Stimulated activated CD4-positive, alpha-beta T cell treated with anti-CD3 and anti-CD28 coated beads, Interleukin-15, amount 100 ng/mL, for 24 hours (primary cell): ENCODE measurements at places on chromosomes 13 and 19.

GRCh38 chr19:4671185-4671851, 1.2 kb upstream of the MYDGF start:
- DNase-seq: no peak

DNA sequence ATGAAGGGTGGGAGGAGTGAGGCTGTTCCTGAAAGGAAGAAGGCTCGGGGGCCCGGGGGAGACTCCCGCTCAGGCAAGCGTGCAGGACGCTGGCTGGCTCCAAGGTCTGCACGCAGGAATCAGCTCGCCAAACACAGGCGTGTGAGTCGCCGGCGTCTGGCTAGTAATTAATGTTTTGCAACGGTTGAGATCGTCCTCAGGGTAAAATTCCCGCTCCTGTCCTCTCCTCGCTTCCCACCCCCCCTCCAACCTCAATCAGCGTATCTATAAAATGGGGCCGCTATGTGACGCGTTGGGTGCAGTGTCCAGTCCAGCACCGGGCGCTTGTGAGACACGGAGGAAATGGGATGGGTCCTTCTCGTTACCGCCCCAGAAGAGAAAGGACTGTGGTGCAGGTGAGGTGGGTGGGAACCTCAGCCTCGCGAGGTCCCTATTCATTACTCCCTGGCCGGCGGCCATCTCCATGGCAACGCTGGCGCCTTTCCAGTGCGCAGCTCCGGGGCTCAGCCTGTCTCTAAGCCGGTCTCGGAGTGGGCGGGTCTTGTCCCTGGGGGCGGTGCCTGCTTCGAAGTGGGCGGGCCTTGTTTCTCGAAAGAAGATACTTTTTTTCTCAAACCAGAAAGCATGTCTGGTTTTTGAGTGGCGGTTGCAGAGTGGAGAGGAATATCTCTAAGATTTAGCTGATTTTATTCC, 6.5 kb upstream of the ZNF579 start:
- peak; percentile 96 for DNase-seq

DNA sequence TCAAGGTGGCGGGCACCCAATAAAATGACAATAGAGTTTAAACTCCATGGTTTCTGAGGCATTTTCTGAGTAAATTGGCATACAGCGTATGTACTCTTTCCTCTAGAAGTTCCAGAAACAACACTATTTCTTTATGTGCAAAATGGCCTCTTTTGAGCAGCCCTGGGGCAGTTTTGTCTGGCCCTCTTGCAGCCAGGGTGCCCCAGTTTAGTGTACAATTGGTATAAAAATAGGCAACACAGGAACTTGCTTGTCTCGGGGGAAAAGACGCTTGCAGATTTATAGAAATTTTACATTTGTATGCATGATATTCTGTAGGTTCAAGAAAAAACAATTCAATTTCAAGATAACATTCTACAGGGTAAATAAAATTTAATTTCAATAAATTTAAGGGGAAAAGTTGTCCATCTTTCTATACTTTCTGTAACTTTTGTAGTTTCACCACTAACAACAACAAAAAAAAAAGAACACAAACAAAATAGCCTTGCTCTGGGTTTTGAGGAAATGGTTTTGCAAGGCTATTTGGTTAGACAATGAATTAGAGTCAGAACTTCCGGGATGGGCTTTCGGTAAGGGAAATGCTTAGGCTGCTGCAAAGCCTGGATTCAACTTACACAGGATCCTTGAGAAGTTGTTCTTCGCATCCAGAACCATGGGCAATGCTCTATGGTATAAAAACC, 45.3 kb downstream of the LRCH1 start:
- no peak for DNase-seq

DNA sequence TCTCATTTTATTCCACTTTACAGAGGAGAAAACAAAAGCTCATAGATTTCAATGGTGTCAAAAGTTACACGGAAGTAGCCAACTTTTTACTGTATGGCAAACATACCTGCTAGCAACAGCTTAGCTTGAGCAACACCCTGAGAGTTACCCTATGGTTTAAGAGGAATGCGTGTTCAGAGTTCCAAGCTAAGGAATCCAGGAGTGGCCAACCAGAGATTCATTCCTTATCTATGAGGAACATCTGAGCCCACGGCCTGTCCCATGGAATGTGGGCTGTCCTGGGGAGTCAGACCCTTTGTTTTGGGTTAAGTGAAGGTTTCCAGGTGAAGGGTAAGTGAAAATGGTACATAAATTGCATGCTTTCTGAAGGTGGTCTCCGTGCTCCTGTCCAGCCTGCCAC, 67.5 kb downstream of the STARD13 start:
- no peak for DNase-seq
